ENCODE measurements at places on chromosomes 7 and 10.

DNA sequence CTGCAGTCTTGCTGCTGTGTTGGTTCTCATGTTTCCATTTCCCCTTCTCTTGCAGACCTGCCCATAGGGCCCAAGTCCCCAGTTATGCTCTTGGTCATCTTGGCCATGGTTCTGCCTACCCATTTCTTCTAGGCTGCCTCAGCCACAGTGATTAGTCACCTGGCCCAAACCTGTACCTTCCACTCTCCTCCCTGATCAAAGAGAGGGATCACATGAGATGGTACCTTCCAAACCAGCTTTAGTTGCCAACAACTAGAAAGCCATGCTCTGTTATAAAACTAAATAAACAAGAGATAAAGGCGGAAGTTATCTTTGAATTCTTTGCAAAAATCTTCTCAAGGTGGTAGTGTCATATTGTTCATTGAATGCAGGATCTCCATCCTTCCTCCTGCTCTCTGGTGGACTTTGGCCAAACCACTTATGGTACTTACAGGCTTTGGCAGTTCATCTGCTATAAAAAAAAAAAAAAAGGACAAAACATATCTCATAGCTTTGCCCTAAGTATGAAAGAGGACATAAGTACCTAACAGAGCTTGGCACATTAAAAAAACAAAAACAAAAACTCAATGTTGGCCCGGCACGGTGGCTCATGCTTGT, 25.8 kb downstream of the TACC2 start:
- DNase-seq = no peak

GRCh38 chr7:108253275-108254044, 123.3 kb upstream of the LAMB4 start:
- no peak for DNase-seq

DNA sequence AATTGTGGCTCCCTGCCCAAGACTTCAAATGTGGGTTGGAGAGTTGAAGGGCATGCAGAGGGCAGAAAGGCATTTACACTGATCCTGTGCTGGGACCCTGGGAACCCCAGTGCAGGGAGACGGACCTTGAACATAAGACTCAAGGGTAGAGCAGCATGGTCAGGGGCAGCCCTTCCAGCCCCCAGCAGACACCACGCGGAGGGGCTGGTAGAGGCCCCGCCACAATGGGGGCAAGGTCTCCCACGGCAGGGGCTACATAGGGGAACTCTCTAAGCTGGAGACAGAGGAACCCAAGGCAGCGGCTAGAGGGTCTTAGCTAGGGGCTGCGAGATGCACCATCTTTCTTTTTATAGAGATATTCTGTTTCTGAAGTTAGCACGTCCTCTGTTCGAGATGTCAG, 45.2 kb upstream of the EBF3 start:
- DNase-seq = no peak

GRCh38 chr10:76892766-76893479, 744.7 kb downstream of the KCNMA1 start:
- DNase-seq = no peak

GRCh38 chr10:14449293-14449815, 118.6 kb upstream of the FRMD4A start:
- DNase-seq = no peak

GRCh38 chr7:143363016-143363937, 764 bp upstream of the FAM131B start:
- DNase-seq = no peak

GRCh38 chr7:87110778-87111177, 41.5 kb upstream of the DMTF1 start:
- no peak for DNase-seq

GRCh38 chr7:140920745-140921144, 4.0 kb downstream of the BRAF start:
- no peak for DNase-seq

- DNase-seq = peak; percentile 4
Measured at GRCh38 chr7:104843198-104843597, 170.8 kb upstream of the KMT2E start.

- peak; percentile 95 for DNase-seq
Measured at GRCh38 chr7:107169120-107170050, 582 bp downstream of the HBP1 start.

GRCh38 chr10:115814542-115814941, 458.5 kb downstream of the GFRA1 start:
- no peak for DNase-seq

DNA sequence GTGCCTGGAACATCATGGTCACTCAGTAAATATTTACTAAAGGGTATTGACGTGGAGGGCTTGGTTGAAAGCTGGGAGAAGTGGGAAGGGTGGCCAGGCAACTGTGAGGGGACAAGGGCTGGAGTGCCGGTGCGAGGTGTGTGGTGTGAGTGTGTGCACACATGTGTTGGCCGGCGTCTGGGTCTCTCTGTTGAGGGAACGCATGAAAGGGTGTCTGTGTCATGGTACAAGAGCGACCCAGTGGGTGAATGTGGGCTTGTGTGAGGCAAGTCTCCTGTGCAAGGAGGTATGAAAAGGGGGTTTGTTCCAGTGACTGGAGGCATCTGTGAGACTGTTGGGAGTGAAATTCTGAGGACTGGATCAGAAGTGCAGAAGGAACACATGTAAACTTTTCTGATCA, 29.4 kb upstream of the UCMA start:
- DNase-seq = no peak

DNA sequence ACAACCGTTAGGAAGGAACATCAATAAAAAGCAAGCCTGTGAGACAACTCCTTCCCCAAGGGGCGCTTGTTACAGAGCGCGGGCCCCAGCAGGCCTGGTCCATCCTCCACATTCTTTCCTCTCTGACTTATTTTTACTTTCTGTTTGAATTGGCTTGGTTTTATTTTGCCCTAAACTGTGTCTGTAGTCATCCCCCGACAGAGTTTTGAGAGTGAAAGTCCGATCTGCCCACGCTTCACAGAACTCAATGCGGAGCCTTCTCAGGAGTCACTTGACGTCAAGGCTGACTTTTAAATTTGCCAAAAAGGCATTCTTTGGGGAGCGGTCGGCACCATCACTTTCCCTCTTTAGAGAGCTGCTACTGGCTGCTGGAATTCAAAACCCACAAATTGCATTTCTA, 150.1 kb upstream of the KLF6 start:
- peak; percentile 96 for DNase-seq
